ENCODE measurements at places on chromosomes 1 and 21.

DNA sequence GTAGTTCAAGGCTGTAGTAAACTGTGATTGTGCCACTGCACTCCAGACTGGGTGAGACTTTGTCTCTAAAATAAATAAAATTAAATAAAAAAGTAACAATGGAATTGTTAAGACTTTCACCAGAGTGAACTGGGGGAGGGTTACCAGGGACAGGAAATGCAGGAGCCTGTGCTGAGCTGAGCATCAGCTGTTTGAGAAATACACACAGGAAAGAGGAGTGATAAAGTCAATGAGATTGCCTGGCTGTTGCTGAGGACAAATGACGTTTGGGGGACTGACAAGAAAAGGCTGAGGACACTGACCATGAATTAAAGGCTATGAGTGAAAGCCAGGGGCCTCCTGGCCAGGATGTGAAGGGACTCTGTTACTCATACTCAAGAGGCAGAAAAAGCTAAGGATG is 226.3 kb downstream of the SETD4 start:
- no peak for DNase-seq

DNA sequence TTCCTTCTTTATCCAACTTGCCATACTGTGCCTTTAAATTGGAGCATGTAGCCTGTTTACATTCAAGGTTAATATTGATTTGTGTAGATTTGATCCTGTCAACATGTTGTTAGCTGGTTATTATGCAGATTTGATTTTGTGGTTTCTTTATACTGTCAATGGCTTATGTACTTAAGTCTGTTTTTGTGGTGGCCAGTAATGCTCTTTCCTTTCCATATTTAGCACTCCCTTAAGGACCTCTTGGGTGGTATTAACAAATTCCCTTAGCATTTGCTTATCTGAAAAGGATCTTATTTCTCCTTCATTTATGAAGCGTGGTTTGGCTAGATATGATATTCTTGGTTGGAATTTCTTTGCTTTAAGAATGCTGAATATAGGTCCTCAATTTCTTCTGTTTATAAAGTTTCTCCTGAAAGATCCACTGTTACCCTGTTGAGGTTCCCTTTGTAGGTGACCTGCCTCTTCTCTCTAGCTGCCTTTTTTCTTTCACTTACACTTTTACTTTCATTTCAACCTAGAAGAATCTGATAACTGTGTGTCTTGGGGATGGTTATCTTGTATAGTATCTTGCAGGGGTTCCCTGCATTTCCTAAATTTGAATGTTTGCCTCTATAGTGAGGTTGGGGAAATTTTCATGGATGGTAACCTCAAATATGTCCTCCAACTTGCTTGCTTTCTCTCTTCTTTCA is 86.9 kb upstream of the NEGR1 start:
- DNase-seq: no peak

- peak; percentile 27 for DNase-seq
Measured at GRCh38 chr1:46248122-46248920, 758 bp downstream of the RAD54L start.

GRCh38 chr1:171191992-171192391 is 6.9 kb downstream of the FMO2 start:
- no peak for DNase-seq

- no peak for DNase-seq
Measured at GRCh38 chr1:210900079-210900478, 233.9 kb downstream of the KCNH1 start.

- peak; percentile 85 for DNase-seq
Measured at GRCh38 chr1:106621853-106622252, 434.6 kb upstream of the PRMT6 start.

Data from NCI-H446 treated with DMSO at 0.1 percent for 48 hours (cell line).